Fibroblast of lung (primary cell): ENCODE measurements at places on chromosomes 2 and 18. TPM values are rescaled to one million over a fixed set of nuclear protein-coding genes. Genes with fewer than 3 reads are reported as not detected.
A peak's percentile ranks its signal among the peaks of the same experiment; 100 is the strongest.

The CXCR2 gene
- not detected in 2 replicates for total RNA-seq

The C1QL2 gene
- total RNA-seq = not detected in 2 replicates

The CLEC4F gene
- total RNA-seq = not detected in 2 replicates

The IL36B gene
- not detected in 2 replicates for total RNA-seq

The ADRA2B gene
- total RNA-seq = not detected in 2 replicates

The TEX44 gene
- total RNA-seq = not detected in 2 replicates

The MTCL1 gene
- 38.0 and 56.0 TPM in 2 replicates for total RNA-seq

The TMEM200C gene
- total RNA-seq = 0.17 and 0.26 TPM in 2 replicates

The WDFY1 gene
- 107 and 156 TPM in 2 replicates for total RNA-seq

The PLEK gene
- total RNA-seq = not detected in 2 replicates

The CD207 gene
- not detected in 2 replicates for total RNA-seq

The LRP1B gene
- under 0.01 TPM in 2 replicates for total RNA-seq

The FOXI3 gene
- not detected in 2 replicates for total RNA-seq

The TPO gene
- not detected in 2 replicates for total RNA-seq

The IL1F10 gene
- total RNA-seq = not detected in 2 replicates

The GPR75 gene
- total RNA-seq = 0.77 and 1.8 TPM in 2 replicates

The HOXD13 gene
- total RNA-seq = not detected in 2 replicates

GRCh38 chr18:21684731-21685130 lies 19.8 kb downstream of the ABHD3 start:
- DNase-seq = no peak

DNA sequence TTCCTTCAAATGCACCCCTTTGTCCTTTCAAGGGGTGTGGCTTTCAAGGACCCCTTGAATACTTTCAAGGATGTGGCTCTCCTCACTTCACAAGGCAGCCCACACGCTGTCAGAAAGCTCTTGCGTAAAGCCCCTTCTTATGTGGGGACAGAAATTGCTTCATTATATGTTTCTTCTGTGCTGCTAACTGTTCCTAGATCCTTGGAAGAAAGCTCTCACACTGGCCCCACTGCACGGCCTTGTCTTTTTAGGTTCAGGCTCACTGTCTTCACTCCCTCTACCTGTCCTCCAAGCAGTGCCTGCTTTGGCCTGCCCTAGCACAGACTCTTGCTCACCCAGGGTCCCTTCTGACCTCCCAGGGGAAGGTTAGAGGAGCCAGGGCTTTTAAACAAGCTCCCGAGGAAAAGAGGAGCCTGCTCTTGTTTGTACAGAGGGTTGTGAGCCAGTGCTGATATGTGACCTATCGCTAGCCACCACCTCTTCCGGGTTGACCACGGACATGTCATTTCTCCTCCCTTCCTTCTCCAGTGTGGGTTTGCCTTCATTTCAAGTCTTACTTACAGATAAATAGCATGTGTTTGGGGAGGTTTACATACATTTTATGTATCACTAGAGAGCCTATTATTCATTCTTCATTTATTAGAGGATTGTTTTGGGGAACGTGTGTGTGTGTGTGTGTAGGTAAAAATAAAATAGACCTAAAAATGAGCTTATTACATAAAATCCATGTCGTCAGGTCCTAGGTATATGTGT lies 94.7 kb downstream of the RTN4 start:
- DNase-seq = no peak

DNA sequence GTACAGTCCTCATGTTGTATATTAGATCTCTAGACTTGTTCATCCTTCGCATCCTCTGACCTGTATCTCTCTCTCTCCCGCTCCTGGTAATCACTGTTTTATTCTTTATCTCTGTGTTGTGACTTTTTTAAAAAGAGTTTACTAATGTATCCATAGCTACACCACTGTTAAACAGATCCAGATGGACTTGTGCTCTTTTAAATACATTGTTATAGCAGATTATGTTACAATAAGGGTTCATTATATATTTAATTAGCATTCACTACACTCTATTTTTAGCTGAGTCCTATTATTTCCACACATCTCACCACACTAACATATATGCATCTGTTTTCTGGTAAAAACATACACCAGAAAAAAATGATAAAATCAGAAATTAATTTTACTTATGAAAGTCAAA lies 90.5 kb downstream of the RBM43 start:
- DNase-seq = no peak

- DNase-seq = no peak
Observed at GRCh38 chr2:78540255-78540654, 485.2 kb upstream of the REG3G start.

DNA sequence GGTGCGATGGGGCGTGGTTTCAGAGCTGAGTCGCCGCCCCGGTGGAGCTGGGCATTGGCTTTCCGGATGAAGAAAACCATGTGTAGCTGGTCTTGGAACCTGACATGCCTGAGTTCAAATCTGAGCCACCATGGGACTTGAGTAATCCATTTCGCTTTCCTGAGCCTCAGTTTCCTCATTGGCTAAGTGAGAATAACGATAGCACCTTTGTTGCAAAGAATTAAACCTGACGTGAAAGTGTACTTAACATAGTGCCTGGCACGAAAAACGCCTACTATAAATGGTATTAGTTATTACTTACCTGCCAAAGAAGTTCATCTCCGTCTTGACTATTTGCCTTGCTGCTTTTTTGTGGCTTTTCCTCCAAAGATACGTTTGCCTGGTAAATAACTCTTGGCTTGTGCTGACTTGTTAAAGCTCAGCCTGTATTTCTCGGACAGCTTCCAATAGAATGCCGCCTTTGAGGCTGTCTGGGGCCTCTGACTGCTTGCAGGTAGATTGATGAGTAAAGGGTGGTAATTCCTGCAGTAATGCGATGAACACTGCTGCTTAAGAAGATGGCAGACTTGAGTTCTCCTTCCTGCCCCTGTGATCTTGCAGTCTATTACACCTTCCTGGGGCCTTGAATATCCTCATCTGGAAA lies 1.3 kb downstream of the CDCA7 start:
- DNase-seq = peak; percentile 31

GRCh38 chr2:152924722-152925121 lies 206.3 kb downstream of the ARL6IP6 start:
- DNase-seq = no peak

DNA sequence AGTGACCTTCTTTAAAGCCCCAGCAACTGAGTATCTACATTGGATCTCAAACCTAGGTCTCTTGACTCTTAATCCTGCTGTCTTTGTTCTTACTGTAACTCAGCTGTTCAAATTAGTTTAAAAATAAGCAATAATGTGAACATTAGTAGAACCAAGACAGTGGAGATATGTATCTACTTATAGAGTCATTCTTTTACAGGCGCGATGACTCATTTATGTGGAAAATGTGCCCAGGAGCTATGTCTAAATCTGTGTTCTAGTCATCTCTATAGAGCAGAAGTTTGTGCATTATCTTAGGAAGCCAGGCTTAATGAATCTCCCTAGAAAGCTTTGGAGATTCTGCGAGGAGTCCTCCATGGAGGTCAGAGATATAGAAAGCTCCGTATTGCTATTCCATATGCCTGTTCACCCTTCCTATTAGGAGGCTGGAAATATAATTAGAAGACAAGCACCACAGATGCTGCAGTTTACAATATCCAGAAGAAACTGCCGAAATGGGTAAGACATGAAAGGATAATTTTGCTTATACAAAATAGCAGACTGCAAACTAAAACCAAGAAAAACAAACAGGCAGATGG lies 211.6 kb downstream of the TRIB2 start:
- DNase-seq = peak; percentile 84

DNA sequence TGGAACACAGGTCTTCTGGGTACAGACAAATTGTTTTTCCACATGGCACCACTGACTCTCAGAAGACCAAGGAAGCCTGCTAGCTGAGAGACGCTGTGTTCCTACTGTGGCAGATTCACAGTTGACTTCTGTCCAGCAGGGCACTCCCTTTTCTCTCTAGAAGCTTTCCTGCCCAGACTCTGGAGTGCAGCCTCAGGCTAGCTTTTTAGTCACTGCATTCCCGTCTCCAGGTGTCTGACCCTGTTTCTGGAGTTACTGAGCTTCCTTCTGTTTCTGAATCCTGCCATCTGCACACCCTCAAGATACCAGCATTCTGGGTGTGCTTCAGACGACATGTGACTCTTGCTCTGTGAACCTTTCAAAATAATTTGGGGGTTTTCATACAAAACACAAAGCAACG lies 125.1 kb downstream of the TMEM200C start:
- DNase-seq = no peak

DNA sequence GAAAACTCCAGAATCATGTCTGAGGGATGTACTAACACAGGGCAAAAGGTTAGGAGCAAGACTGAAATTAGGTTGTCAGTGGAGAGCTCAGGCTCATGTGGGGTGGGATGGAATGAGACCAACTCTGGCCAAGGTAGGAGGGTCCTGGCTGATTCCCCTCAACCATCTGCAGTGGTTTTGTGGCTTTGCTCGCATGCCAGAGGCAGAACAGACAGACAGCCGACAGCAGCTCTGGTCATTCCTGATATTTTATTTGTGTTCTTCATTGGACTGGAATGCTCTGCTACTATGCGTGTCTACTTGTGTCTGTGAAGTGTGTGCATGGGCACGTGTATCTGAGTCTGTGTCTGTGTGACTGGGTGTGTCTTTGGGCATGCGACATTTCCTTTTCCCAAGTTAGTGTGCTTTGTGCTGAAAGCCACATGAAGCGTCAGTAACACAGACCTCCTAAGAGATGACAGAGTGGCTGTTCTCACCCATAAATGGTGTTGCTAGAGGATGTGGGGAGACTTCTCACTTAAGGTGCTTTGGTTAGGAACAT lies 239.5 kb downstream of the CNTNAP5 start:
- peak; percentile 58 for DNase-seq

DNA sequence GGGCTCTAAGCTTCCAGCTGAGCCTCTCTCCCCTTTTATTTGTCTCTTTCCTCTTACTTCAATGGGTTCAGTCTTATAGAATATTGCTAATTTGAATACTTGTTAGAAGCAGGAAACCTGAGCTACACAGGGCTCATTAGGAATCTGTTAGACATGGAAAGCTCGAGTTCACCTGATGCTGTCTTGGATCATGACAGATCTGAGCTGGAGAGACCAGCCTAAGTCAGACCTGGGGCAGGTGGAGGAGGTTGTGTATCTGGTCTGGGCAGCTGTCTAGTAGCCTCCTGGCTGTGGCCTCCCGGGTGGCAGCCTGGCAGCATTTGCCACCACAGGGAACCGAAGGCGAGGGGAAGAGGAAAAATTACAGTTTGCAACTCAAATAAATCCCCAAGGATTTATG lies 185.9 kb downstream of the ICOS start:
- no peak for DNase-seq

DNA sequence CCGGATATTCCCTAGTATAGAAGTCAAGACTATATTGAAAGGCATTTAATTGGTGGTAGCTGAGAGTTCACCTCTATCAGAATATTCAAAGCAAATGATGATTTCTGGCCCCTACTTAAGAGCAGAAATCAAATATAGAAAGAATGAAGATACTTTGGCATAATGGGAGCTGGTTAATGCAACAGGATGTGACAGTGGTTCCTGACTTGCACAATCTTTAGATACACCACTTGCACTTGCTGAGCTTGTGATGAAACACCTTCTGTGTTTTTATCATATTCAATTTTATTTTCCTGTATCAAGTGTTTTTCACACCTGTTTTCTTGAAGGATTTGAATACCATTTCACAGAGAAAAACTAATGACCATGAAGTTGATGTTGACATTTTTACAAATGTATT lies 124.1 kb upstream of the CDH19 start:
- DNase-seq = no peak

GRCh38 chr2:157229572-157229971 lies 27.9 kb upstream of the GALNT5 start:
- DNase-seq = peak; percentile 95

DNA sequence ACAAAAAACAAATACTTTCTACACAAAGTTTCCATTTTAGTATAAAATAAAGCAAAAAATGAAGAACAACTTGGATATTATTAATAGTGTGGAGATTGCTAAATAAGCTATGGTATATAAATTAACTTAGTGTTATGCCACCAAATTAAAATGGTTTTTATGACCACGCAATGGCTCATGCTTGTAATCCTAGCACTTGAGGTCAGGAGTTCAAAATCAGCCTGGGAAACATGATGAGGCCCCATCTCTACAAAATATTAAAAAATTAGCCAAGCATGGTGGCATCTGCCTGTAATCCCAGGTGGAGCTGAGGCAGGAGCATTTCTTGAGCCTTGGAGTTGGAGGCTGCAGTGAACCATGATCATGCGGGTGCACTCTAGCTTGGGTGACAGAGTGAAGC lies 108.8 kb downstream of the SH3RF3 start:
- no peak for DNase-seq

GRCh38 chr18:48719974-48720654 lies 181.3 kb downstream of the CTIF start:
- DNase-seq = no peak

DNA sequence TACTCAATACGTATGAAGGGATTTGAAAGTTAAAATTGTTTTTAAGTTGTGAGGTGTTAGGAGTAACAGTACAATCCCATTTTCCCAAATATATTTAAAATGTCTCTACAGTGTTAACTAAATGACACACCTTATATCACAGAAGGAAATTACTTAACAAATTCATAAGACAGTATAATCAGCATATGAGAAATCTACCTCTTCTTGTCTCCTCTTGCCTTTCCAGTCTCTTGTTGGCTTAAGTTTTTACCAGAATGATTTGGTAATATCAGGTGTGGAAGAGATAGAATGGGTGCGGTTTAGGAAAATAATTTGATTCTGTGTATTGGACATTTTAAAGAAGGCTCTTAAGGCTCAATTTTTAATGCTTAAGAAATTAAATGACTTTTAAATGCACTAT lies 9.5 kb upstream of the INPP1 start:
- DNase-seq = no peak

GRCh38 chr18:73696698-73697097 lies 450.9 kb downstream of the FBXO15 start:
- no peak for DNase-seq

GRCh38 chr18:58117786-58118403 lies 73.9 kb downstream of the NEDD4L start:
- DNase-seq = peak; percentile 99

DNA sequence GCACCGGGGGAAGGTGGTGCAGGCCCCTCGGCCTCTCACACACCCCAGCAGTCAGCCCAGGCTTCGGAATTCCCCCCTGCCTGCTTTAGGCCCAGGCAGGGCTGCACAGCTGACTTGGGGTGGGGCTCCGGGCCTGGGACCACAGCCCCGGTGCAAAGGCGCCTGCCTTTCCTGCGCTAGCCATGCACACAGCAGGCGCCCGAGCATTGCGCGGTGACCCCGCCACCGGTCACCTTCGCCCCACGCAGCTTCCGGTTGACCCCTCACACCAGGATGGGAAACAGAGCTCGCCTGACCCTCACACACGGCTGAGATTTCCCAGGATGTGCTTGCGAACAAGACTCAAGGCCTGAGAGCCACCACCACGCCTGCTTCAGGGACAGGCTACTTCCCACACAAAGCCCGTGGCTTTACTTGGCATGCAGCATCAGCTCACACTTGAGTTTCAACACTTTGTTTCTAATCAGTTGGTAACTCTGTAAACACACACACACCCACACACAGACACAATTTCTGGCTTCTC lies 46.0 kb downstream of the SLC66A2 start:
- peak; percentile 48 for DNase-seq

GRCh38 chr2:2031101-2031500 lies 286.8 kb upstream of the PXDN start:
- DNase-seq = no peak

- no peak for DNase-seq
Observed at GRCh38 chr2:192004188-192004963, 157.5 kb upstream of the CAVIN2 start.

GRCh38 chr2:25955036-25955435 lies 27.3 kb downstream of the KIF3C start:
- no peak for DNase-seq

GRCh38 chr2:30492619-30493018 lies 45.6 kb downstream of the LCLAT1 start:
- DNase-seq = no peak

GRCh38 chr2:95346231-95346737 lies 49.1 kb downstream of the KCNIP3 start:
- peak; percentile 66 for DNase-seq
